ENCODE measurements at places on chromosomes 12 and 14.

GRCh38 chr14:76837524-76837923, 11.3 kb downstream of the LRRC74A start:
- DNase-seq: no peak
- H3K36me3 ChIP-seq: no peaks in the 10 kb centered on the region
- H3K27ac ChIP-seq: no peak overlapping the region
- H3K4me1 ChIP-seq: no peaks in the 10 kb centered on the region

DNA sequence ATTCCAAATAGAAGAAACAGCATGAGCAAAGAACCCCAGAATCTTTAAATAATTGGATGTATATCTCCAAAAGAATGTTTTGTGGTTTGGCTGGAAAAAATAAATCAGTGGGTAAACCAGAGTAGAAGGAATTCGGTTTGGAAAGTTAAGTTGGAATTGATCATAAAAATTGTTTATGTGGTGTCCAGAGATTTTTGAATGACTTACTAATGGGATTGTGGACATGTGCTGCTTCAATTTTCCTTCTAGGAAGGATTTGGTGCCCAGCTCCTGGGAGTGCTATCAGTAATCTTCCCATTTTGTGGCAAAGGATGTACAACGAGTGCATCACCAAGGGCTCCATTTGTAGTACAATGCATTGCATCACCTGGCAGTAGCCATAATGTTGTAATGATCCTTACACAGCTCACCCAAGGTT, 224.8 kb downstream of the SLC16A7 start:
- H3K27ac ChIP-seq: no peak overlapping the region
- H3K36me3 ChIP-seq: peaks cover 2% of the 10 kb centered on the region
- H3K4me1 ChIP-seq: no peaks in the 10 kb centered on the region
- no peaks in the 10 kb centered on the region for H3K27me3 ChIP-seq
- no peak overlapping the region for H3K4me3 ChIP-seq
- no peak for DNase-seq

DNA sequence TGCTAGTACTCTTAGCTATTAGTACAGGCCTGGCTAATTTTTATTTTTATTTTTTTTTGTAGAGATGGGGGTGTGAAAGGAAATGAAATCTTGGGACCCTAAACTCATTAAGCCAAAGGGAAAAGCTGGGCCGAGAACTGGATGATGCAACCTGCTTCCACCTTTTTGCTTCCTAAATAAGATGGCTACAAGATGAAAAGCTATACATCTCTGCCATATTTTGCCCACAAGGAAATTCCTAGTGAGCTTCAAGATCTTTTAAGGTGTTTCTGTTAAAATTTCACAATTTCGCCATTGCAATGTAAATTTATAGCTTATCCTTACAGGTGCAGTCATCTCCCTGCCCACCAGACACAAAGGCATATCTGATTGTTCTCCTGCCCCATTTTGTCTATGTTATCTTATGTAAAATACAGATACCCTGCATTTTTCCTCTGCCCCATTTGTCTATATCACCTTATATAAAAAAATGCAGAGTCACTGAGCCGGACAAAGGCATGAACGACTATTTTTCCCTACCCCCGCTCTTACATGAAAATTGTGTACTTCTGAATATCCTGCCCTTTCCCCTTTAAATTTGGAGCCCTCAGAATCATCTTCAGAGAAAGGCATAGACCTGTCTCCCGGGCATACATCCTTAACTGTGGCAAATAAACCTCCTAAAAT, 112.0 kb upstream of the SLC38A2 start:
- no peaks in the 10 kb centered on the region for H3K4me1 ChIP-seq
- DNase-seq: no peak
- H3K27me3 ChIP-seq: no peaks in the 10 kb centered on the region
- H3K27ac ChIP-seq: no peak overlapping the region
- no peak overlapping the region for H3K4me3 ChIP-seq
- H3K36me3 ChIP-seq: no peaks in the 10 kb centered on the region

DNA sequence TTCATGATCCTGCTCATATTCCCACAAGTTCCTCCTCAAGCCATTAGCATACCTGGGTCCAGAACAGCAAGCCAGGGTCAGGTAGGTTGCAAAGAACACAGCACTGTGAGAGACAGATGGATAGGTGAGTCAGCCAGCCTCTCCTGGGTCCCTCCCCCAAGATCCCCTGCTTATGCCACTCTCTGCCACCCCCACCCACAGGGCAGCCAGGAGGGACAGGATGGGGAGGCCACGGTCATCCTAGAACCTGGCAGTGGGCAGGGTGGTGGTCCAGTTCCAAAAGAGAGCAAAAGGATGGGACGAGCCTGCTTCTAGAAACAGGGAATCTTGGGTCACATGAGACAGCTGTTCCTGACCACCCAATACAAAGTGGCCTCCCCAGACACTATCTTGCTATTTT, 12.7 kb downstream of the FAIM2 start:
- no peak for DNase-seq
- no peaks in the 10 kb centered on the region for H3K36me3 ChIP-seq
- no peak overlapping the region for H3K4me3 ChIP-seq
- no peak overlapping the region for H3K27ac ChIP-seq
- H3K27me3 ChIP-seq: peaks cover 37% of the 10 kb centered on the region

DNA sequence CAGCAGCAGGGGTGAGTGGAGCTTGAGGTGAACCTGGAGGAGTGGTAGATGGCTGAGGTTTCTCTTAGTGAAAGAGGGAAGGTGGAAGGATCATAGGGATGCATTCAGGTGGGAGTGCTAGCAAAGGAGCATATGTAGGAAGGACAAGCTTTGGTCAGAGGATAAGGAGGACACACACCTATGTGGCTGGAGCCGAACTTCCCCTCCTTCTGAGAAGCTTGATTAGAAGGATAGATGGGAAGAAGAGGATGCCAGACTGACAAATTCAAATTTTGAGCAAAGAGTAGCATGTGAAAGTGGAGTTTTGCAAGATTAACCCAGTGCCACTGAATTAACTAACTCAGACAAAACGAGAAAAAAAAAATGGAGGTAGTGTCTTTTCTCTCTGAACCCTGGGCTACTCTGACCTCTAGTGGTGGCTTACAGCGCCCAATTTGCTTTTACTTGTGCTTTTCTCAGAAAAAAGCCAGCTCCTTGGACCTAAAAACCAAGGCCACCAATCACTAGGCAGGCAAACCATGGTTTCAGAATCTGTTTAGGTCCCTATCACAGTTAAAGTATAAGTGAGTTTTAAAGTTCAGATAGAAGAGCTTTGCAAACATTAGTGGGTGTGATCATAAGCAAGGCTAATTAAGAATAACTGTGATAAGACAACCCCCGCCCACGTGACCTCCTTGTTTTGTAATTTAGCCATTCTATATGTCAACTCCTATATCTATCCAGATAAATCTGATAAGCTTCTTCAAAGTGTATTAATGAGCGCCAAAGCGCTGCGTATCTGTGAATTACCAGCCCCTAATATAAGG, 15.5 kb downstream of the EMP1 start:
- peaks cover 6% of the 10 kb centered on the region for H3K4me1 ChIP-seq
- H3K27me3 ChIP-seq: peaks cover 24% of the 10 kb centered on the region
- DNase-seq: peak; percentile 53
- no peak overlapping the region for H3K4me3 ChIP-seq

- H3K27me3 ChIP-seq: no peaks in the 10 kb centered on the region
- H3K4me1 ChIP-seq: no peaks in the 10 kb centered on the region
- H3K36me3 ChIP-seq: peaks cover 6% of the 10 kb centered on the region
- H3K4me3 ChIP-seq: no peak overlapping the region
- no peak overlapping the region for H3K27ac ChIP-seq
- no peak for DNase-seq
Measured at GRCh38 chr12:22234561-22234960, 99.9 kb downstream of the ST8SIA1 start.

DNA sequence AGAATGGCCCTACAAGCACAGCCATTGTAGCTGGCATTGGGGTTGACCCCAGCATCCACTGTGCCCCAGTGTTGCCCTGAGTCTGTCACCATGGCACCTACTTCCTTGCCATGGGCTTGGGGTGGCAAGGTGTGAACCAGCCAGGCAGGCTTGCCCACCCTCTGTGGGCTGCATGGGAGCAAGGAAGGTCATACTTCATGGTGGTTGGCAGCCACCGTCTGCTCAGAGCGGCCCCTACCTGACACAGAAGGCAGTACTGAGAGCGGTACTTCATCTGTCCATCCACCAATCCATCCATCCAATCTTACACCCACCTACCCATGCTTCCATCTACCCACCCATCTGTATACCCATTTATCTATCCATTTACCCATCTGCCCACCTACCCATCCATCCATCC, 160.1 kb downstream of the KIF26A start:
- no peak overlapping the region for H3K27ac ChIP-seq
- peaks cover 12% of the 10 kb centered on the region for H3K36me3 ChIP-seq
- no peak overlapping the region for H3K4me3 ChIP-seq

GRCh38 chr12:58384196-58384595, 442.8 kb downstream of the ATP23 start:
- no peaks in the 10 kb centered on the region for H3K4me1 ChIP-seq
- no peak overlapping the region for H3K4me3 ChIP-seq
- H3K27me3 ChIP-seq: peaks cover 13% of the 10 kb centered on the region
- no peak for DNase-seq

GRCh38 chr14:100268591-100269207, 29.8 kb downstream of the YY1 start:
- H3K36me3 ChIP-seq: peaks cover 20% of the 10 kb centered on the region
- peak overlapping the region; percentile 8 for H3K27ac ChIP-seq
- H3K27me3 ChIP-seq: no peaks in the 10 kb centered on the region
- H3K4me3 ChIP-seq: no peak overlapping the region
- no peak for DNase-seq

GRCh38 chr14:58191763-58192601, 8.0 kb upstream of the ACTR10 start:
- no peak overlapping the region for H3K4me3 ChIP-seq
- H3K36me3 ChIP-seq: no peaks in the 10 kb centered on the region
- H3K4me1 ChIP-seq: peaks cover 5% of the 10 kb centered on the region
- peaks cover under 1% of the 10 kb centered on the region for H3K27me3 ChIP-seq
- no peak overlapping the region for H3K27ac ChIP-seq

DNA sequence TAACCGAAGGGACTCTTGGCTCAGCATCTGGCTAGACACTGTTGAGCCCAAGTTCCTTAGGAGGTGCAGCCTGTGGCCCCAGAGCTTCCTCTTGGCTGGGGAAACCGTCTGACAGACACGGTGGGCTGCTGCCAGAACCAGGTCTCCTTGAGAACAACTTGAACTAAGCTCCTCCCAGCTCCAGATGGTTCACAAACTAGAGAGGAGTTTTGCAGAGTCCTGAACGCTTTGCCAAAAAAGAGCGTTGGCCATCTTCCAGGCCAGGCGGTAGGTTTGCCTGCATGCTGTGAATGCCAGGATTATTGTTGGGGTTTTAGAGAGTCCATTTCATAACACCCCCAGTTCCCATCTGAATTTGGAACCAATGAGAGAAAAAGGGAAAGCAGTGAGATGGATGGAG, 399.8 kb downstream of the RGS6 start:
- no peaks in the 10 kb centered on the region for H3K4me1 ChIP-seq
- no peak overlapping the region for H3K27ac ChIP-seq
- no peak for DNase-seq

DNA sequence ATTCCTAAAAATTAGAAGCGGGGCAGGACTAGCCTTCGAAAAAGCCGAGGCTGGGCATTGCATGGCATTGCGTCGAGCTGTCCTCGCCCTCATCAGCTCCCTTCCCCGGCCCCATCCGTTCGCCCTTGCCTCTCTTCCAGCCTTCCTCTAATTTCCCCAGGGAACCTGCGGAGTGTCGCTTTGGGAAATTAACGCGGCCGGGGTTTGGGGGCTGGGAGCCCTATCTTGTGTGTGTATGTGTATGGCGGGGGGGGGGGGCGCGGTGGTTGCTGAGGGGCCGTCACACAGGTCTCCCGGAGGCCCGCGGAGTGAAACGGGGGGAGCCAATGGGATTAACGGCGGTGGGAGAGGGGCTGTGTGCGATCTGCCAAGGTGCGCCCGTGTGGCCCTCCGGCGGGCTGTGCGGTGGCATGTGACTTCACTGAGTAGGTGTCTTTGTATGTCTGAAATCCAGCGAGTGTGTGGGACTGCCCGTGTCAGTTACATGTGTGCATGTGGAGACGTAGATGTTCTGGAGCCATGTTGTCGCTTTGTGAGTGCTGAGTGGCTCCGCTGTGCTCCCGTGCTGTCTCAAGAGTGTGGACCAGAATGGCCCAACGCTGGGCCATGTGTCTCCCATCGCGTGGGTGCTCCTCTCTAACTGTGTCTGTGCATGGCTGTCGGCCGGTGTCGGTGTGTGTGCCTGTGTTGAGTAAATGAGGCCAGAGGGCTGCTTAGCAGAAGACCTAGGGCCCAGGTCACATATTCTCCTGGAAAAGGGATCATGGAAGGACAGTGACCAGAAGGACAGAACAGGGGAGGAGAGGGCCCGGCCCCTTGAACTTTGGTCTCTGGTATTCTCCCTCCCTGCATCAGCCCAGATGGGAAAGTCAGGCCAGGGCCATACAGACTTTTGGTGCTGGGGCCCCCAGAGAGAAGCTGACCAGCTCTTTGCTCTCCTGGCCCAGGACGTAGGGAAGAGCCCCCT, 1.5 kb downstream of the PTMS start:
- DNase-seq: no peak
- peaks cover 63% of the 10 kb centered on the region for H3K4me1 ChIP-seq
- H3K27me3 ChIP-seq: peaks cover 21% of the 10 kb centered on the region
- H3K4me3 ChIP-seq: peak overlapping the region; percentile 89
- peaks cover 7% of the 10 kb centered on the region for H3K36me3 ChIP-seq

GRCh38 chr12:121888478-121889273, at the start of gene PSMD9:
PSMD9 (plus strand) TSS chr12:121888790; CDS start chr12:121888857, 67 bp downstream.
- DNase-seq: peak; percentile 97
- peak within 1 kb of the TSS; percentile 96 for H3K27ac ChIP-seq
- peak within 1 kb of the TSS; percentile 87 for H3K4me3 ChIP-seq
- peaks cover 20% of the 10 kb centered on the region for H3K36me3 ChIP-seq

DNA sequence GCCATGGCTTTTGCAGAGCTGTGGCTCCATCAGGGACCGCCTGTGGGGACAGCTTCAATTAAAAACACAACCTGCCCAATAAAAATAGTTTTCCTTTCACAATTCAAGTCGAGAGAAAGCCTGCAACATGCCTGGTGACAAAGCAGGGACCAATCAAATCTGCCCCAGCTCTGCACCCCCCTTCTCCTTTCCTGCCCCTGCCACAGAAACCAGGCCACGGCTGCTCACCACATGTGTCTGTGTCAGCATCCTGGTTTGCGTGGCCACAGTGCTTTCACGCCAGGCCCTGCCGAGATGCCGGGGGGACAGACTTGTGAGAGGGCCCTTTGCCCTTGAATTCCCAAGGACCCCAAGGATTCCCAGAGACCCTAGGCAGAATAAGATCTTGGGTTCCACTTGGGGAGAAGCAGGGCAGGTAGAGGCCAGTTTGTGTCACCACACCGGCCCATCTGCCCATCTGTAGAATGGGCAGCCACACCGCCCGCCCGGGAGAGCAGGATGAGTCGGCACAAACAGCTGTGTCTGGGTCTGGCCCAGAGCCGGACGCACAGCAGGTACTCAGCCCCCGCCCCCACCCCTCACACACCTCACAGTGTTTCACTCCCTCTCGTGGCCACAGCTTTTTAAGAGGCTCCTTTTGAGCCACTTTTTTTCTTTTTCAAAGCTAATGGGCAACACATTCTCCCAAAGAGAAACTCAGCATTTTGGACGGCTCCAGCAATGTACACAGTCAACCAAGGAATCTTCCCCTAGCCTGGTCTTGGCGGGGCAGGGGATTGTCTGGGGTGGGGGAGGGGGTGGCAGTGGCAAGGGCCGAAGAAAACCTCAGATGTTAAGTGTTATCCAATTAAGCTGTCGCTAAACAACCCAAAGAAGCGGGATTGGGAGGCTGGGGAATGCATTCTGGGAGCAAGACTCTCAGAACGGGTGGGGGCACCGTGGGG, 41.5 kb downstream of the BCL11B start:
- H3K27me3 ChIP-seq: no peaks in the 10 kb centered on the region
- peak overlapping the region; percentile 84 for H3K4me3 ChIP-seq
- H3K27ac ChIP-seq: peak overlapping the region; percentile 97
- H3K4me1 ChIP-seq: peaks cover 93% of the 10 kb centered on the region
- DNase-seq: peak; percentile 88

GRCh38 chr14:36217732-36218131, 41.2 kb upstream of the PTCSC3 start:
- H3K4me1 ChIP-seq: no peaks in the 10 kb centered on the region
- no peak overlapping the region for H3K27ac ChIP-seq
- DNase-seq: no peak
- no peak overlapping the region for H3K4me3 ChIP-seq
- H3K27me3 ChIP-seq: peaks cover 26% of the 10 kb centered on the region

All from central memory CD8-positive, alpha-beta T cell (primary cell).